ENCODE measurements at places on chromosomes 2 and 18. TPM values are rescaled to one million over a fixed set of nuclear protein-coding genes. Genes with fewer than 3 reads are reported as not detected.

GRCh38 chr2:168245074-168245825 lies 2.1 kb downstream of the STK39 start:
- no peak for DNase-seq

GRCh38 chr18:56945171-56946083 lies 201.5 kb upstream of the BOD1L2 start:
- DNase-seq = no peak

- no peak for DNase-seq
Observed at GRCh38 chr2:59594671-59595222, 958.7 kb downstream of the BCL11A start.

GRCh38 chr2:201882353-201883090 lies 76.2 kb downstream of the CDK15 start:
- no peak for DNase-seq

DNA sequence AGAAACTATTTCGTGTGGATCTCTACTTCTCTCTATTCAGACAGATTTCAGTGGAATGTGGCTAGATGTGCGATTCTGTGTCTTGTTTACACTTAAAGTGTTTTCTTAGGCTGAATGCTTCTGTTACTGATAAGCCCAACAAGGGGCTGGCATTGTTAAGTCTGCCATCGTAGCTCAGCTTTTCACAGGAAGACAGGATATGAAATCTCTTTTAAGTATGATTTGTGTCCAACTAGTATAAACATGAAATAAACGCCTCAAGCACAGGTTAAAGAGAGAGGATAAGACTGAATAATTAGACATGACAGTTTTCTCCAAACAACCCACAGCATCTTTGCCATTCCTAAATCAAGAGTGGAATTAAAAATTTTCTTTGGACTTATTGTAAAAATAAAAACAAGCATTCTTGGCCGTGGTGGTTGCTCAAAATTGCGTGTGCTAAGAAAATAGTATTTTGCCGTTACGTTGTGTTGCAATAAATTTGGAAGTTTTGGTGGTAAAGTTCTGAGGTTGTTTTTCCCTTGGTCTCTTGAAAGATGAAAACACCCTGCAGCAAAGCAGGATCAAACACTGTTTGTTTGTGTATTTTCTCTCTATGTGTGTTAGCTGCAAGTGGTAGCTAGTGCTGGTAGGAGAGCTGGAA lies 1.0 kb downstream of the VIT start:
- no peak for DNase-seq

GRCh38 chr18:23718243-23718720 lies 29.0 kb downstream of the LAMA3 start:
- no peak for DNase-seq

GRCh38 chr2:26559556-26559955 lies 81.6 kb downstream of the CIB4 start:
- no peak for DNase-seq

- DNase-seq = no peak
Observed at GRCh38 chr2:150931451-150931850, 330.2 kb downstream of the RBM43 start.

GRCh38 chr2:49812730-49813129 lies 658.4 kb upstream of the FSHR start:
- DNase-seq = no peak

- DNase-seq = no peak
Observed at GRCh38 chr2:182867426-182868053, 1.1 kb upstream of the FRZB start.

Gene DPP10
- 0.20 TPM for total RNA-seq

Gene OBSL1
- 85.0 TPM for total RNA-seq

Gene SLC4A5
- 9.9 TPM for total RNA-seq
